ENCODE measurements at places on chromosomes 2 and 18.

- DNase-seq = no peak
Observed at GRCh38 chr2:233039212-233039845, 6.9 kb downstream of the NEU2 start.

DNA sequence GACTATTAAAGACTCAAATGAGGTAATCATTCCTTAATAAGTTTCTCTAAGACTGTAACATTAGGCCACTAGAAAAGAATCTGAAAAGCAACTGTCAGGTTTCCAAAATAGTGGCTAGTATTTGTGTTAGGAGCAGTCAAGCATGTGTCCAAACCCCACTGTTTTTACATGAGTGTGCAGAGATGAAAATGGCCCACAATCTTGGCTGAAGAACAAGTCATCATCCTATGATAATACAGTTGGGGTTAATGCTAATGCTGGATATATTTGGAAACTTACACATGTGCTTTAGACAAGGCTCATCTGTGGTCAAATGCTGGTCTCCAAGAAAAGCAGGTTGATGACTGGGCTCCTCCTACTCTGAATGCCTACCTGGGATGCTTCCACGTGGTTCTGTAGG lies 73.6 kb downstream of the MAIP1 start:
- DNase-seq = no peak

DNA sequence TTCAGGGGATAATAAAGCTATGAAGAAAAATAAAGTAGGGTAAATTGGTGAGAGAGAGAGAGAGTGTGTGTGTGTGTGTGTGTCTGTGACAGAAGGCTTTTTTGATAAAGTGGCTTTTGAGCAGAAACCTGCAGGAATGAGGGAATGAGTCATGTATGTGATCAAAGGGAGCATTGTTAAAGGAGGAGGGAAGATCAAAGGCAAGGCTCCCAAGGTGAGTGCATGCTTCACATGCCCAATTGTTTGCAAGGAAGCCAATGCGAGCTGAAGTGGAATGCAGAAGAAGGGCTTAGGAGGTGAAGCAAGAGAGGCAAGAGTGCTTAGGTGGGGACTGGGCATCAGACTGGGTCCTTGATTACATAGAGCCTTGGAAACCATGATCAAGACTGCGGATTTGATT lies 96.8 kb downstream of the DNAH6 start:
- no peak for DNase-seq

- no peak for DNase-seq
Observed at GRCh38 chr2:209253544-209253943, 170.3 kb upstream of the MAP2 start.

GRCh38 chr18:57210107-57210715 lies 63.3 kb downstream of the BOD1L2 start:
- no peak for DNase-seq

DNA sequence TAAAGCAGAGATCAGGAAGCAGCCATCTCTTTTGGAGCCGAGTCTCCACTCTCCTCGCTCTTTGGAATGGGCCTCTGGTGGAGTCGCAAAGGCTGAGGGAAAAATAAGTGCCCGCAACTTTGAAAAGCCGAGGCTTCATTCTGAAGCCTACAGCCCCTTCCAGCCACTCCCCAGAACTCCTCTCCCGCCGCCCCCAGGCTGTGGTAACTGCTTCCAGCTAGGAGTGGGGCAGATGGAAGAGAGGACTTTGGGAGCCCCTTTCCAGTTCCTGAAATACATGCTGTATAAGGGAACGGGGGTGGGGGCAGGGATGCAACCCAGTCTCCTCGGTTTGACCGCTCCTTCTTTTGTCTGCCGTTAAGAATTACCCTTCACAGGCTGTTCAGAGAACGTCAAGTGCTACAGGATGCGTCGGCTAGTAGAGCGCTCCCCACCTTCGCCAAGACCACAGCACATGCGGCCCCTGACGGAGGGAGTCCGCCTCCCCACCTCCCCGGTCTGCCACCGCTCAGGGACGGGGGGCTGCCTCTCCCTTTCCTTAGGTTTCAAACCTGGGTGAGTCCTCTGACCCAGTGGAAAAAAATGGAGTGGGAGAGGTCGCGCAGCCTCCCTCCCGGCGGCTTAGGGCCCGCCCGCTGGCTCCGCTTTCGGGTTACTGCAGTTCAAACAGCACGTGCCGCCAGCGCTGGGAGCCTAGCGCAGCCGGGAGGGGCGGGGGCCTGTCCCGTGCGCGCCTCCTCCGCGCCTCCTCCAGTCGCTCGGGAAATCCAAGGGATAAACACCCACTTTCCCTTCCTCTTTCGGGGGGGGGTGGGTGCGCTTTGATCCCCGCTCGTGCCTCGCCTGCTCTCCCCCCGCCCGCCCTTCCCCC lies 4.9 kb downstream of the CYP26B1 start:
- DNase-seq = no peak

DNA sequence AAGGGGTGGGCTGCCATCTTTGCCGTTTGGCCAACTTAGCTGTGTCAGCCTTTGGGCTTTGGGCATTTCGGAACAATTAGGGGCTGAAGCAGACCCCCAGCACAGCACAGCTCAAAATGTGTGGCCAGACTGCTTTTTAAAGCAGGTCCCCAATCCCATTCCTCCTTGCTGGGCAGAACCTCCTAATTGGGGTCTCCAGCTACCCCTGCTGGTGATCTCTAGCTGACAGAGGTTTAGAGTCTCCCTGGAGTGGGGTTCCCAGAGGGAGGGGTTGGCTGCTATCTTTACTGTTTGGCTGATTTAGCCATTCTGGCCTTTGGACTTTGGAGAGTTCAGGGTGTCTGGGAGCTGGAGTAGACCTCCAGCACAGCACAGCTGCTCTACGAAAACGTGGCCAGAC lies 71.5 kb upstream of the LHCGR start:
- DNase-seq = no peak

DNA sequence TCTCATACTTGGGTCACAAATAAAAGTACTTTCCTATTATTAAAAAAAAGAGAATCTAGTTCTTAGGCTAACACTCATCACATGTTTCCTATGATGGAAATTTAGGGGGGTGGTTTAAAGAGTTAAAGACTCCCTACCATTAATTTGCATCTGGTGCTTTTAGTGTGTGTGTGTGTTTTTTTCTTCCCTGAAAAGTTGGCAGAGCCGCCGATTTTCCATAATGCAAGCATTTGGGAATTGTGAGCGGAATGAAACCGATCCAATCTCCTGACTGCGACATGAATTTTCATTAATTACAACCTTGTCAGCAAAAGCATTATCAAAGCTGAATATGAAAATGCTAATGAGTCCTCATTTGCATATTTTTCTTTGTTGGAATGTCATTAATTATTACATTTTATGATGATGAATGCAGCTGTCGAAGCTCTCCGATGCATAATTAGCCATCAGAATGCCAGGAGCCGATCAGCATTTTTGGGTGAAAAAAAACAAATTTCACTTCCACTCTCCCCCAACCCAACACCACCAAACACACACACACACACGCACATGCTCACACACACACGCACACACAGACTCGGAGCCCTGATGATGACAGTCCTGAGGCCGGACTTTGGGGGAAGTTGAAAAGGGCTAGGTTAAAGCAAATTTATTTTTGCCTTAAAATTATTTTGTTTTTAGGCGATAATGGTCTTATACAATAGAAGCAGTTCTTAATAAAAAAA lies 165.4 kb downstream of the TCF4 start:
- no peak for DNase-seq

- no peak for DNase-seq
Observed at GRCh38 chr18:10086458-10087210, 172.8 kb downstream of the VAPA start.

DNA sequence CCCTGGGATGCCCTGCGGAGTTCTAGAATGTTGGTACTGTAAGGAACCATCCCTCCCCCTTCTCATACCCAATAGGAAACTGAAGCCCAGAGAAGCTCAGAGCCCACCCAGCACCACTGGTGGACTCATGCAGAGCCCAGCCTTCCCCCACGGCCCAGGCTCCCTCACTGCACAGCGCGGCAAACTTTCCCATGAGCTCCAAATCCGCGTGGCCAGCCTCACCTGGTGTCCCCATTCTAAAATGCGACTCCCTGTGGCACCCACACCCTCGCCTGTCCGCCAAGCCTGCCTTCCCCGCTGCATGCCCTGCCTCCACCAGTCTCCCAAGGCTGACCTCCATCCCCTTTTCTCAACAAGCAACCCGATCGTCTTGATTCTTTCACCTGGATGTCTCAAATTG lies 51.1 kb downstream of the PTGR3 start:
- no peak for DNase-seq

DNA sequence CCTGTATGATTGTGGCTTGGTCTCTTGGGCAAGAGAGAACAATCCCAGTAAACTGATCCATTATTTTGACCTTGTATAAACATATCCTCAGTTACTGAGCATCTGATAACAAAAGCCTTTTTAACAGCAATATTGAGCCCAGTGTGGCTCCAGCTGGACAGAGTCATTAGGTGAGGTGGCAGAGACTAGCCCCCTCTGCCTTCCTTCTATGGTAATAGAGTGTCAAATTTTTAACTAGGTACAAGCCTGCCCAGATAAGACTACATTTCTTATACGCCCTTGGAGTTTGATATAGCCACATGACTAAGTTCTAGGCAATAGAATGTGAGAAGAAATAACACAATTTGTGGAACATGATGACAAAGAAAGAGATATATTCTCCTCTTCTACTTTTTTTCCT lies 56.2 kb downstream of the HNMT start:
- no peak for DNase-seq

- DNase-seq = no peak
Observed at GRCh38 chr2:189249171-189249570, 69.6 kb upstream of the COL5A2 start.

DNA sequence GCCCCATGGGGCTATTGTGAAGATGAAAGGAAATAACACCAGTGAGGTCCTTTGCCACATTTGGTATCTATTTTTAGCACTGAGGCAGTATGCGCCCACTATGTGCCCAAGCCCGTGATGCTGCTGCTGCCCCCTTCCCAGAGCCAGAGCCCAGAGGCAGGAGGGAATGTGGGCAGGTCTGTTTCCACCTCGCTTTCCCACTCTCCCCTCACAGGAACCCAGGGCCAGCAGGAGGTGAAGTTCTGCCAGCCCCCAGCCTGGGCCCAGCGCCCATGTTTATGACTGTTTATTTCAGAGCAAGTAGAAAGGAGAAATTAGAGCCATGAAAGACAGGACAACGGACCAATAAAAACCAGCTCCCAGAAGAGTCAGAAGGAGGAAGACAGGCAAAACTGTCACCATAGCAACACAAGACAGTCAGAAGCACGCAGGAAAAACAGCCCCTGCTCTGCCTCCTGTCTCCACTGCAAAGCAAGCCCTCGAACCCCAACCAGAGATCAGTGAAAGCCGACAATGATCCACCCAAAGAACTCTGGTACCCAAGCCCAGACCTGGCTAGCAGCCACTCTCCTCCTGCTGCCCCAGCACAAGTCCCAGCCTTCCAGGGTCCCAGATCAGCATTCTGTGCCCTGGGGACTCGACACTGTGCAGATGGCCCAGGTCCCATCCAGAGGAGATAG lies 1.4 kb downstream of the CYRIA start:
- DNase-seq = no peak

DNA sequence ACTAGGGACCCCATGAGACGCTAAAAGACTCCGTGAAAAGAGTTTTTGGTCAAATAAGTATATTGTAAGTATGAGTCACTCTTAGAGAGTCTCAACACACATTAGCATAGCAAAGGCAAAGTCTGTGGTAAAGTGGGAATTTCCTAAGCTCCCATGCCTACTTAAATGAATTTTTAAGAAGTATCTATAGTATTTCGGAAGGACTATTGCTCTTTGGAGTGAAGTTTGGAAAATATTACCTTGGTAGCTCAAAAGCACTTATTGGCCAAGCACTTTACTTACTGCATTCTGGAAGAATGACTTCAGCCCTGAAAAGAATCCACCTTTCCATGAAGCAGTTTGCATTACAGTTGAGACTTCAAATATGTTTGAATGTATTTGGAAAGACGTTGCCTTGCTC lies 57.1 kb downstream of the CAVIN2 start:
- no peak for DNase-seq

DNA sequence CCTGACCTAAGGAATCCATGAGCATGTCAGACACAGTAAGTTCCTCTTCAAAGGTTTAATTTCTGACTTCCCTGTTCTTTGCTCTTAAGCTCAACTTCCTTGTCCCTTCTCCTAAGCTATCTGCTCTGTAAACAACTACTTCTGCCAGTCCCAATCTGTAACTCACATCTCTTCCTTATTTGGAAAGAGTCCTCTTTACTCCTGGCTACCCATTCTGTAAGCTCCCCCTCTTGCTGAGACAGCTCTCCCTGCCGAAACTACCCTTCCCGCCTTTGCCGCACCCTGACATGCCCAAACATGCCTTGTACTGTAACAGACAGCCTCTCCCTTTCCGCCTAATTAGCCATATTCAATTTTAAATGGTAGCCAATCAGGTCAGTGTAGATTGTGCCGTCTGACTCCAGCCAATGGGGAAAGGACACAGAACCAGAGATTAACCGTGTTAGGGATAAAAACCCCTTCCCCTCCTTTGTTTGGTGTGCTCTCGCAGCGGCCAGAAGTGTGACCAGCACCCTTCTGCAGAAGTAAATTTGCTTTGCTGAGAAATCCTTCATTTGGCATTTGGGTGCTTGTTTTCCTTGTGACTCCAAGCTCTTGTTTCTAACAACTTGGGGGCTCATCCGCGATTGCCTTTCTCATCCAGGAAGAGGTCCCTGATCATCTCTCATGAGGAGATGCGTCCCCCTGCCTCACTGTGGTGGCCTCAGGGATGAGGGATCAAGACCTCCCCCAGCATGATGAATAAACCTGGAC lies 49.0 kb downstream of the PIAS2 start:
- DNase-seq = no peak

DNA sequence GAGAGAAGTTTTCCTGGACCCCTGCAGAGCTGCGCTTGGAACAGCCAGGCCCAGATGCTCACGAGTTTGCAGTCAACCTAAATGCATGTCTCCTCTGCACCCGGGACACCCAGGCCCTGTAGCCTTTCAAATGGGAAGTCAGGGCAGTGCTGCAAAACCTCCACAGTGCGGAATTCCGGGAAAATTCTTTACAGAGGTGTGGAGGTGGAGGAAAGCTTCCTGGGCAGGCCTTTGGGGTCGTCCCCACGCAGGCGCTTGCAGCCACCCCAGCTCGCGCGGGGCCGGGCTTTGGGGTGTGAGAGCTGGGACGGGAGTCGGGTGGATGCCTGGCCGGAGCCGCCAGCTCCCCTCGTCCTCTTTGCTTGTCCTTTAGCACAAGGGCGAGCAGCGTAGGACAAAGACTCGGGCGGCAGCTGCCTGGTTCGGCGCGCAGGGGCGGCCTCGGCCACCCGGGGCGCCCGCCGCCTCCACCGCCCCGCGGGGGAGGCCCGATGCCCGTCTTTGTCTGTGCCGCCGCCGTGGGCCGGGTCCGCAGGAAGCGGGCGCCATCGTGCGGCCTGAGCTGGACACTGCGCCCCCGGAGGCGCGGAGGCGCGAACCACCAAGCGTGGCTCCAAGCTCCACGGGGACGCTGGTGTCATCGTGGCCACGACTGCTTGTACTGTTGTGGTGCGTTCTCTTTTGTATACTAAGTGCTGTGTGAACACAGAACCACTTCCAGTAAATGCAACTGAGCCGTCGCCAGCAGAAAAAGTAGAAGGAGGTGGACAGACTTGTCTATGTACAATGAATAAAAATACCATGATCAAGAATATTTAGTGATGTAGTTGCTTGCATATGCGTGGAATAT lies 28.2 kb upstream of the BCL11A start:
- DNase-seq = peak; percentile 58

- DNase-seq = no peak
Observed at GRCh38 chr18:44309185-44309584, 371.5 kb upstream of the SETBP1 start.

GRCh38 chr2:49845671-49846070 lies 691.4 kb upstream of the FSHR start:
- DNase-seq = no peak
